ENCODE measurements at places on chromosomes 5 and 9.

DNA sequence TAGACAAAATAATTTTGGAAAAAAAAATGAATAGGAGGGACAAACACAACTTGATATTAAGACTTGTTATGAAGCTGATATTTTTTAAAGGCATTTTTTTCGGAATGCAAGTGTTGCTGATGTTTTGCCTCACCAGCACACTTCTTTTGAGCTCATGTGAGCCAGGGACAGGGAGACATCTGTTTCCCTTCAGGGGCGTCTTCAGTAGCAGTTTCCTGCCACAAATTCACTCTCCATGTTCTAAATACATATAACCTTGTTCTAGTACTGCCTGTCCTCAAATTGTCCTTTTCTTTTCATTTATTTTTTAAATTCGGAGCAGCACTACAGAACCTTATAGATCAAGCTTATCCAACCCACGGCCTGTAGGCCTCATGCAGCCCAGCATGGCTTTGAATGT, 316.0 kb upstream of the PAPPA start:
- DNase-seq = no peak

- DNase-seq = no peak
Measured at GRCh38 chr5:174337276-174338184, 292.0 kb downstream of the NSG2 start.

GRCh38 chr5:34531751-34532360, 124.3 kb upstream of the RAI14 start:
- no peak for DNase-seq

DNA sequence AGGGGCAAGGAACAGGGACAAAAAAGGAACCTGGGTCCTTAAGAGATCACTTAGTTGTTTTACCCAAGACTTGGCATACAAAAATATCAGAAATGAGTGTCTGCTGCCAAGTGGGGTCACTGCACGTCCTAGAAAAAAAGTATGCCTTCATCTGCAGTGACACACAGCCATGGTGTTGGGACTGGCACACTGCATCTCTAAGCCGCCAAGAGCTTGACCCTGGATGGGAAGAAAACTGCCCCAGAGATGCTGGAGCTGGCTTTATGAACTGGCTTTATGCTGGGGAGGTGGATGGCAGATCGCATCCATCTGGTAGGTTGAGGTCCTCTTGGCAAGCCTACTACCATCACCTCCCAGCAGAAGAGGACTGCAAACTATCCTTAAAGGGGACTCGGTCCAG, 51.7 kb downstream of the IRF1 start:
- no peak for DNase-seq

DNA sequence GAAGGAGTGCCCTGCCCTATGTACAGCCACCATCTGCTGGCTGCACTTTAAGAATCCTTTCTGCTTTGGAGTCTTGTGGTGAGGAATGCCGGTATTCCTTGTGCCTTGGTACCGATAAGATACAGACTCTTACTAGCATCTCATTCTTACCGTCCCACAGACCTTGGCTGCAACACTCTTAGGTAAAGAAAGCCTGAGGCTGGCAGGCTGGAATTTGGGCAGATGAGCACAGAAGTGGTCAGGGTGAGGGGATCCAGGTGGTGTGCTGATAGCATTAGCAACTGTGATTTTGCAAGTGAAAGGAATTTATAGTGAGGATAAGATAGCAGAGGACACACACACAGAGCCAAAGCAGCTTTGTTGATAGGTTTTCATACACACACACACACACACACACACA, 198.1 kb downstream of the ENC1 start:
- DNase-seq = no peak

All from activated T-cell treated with anti-CD3 and anti-CD28 coated beads for 24 hours (primary cell).